Progenitor cell of endocrine pancreas (in vitro differentiated cells): ENCODE measurements at places on chromosomes 7 and 10. TPM values are rescaled to one million over a fixed set of nuclear protein-coding genes. Genes with fewer than 3 reads are reported as not detected.

Gene SLC39A12
- total RNA-seq = not detected in 2 replicates

Gene FBXL13
- total RNA-seq = 9.1 and 9.2 TPM in 2 replicates

Gene GIMAP7
- total RNA-seq = not detected in 2 replicates

Gene POU6F2
- total RNA-seq = 4.4 and 5.6 TPM in 2 replicates

Gene PIK3CG
- total RNA-seq = not detected in 2 replicates

Gene ADRA2A
- total RNA-seq = 13.1 and 13.6 TPM in 2 replicates

Gene CFAP69
- 12.0 and 12.4 TPM in 2 replicates for total RNA-seq

Gene MCM10
- total RNA-seq = 20.2 and 21.4 TPM in 2 replicates

Gene TMEM225B
- 0.91 and 1.4 TPM in 2 replicates for total RNA-seq

Gene C10orf71
- total RNA-seq = not detected in 2 replicates

Gene DPYSL4
- 54.6 and 55.9 TPM in 2 replicates for total RNA-seq

Gene PITX3
- total RNA-seq = not detected in 2 replicates

Gene SOSTDC1
- total RNA-seq = 0.41 and 0.73 TPM in 2 replicates

Gene SMNDC1
- total RNA-seq = 39.4 and 41.4 TPM in 2 replicates

Gene HOXA13
- total RNA-seq = not detected in 2 replicates

Gene ATOH7
- 0.65 and 0.73 TPM in 2 replicates for total RNA-seq

Gene LRCH4
- total RNA-seq = 76.6 and 82.7 TPM in 2 replicates

Gene PHF14
- 63.9 and 64.2 TPM in 2 replicates for total RNA-seq

Gene UTF1
- total RNA-seq = not detected in 2 replicates

Gene LMBR1
- total RNA-seq = 89.1 and 95.7 TPM in 2 replicates

Gene EMX2
- total RNA-seq = 0.89 TPM in 1 of 2 replicates, not detected in the other

Gene OPN1SW
- not detected in 2 replicates for total RNA-seq

Gene GSTO2
- total RNA-seq = 9.6 and 9.8 TPM in 2 replicates
